Spinal cord (tissue), 10 donors: ENCODE measurements at places on chromosomes 3 and 15.

GRCh38 chr3:65508750-65509422 lies 529.8 kb downstream of the MAGI1 start:
- no peak for DNase-seq

DNA sequence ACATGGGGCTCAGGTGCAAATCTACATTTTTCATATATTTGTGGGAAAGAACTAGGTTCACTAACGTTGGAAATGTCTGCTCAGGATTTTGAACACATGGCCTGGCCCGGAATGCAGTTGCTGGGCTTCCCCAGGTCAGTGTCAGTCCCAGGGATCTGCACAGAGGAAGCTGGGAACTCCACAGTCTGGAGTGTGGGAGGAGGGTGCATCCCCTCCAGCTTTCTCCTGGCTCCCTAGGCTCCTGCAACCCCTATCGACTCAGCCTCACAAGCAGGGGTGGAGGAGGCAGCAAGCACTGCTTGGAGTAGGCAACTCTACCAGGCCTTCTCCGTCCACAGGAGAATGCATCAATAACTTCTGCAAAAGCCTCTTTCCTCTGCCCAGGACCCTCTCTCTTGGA lies 30.1 kb upstream of the HCN4 start:
- DNase-seq: no peak

- no peak for DNase-seq
Measured at GRCh38 chr15:51053571-51053970, 41.1 kb downstream of the TNFAIP8L3 start.

- no peak for DNase-seq
Measured at GRCh38 chr3:74027121-74027520, 402.4 kb upstream of the PDZRN3 start.

- no peak for DNase-seq
Measured at GRCh38 chr3:181699171-181699903, 12.4 kb upstream of the SOX2 start.

DNA sequence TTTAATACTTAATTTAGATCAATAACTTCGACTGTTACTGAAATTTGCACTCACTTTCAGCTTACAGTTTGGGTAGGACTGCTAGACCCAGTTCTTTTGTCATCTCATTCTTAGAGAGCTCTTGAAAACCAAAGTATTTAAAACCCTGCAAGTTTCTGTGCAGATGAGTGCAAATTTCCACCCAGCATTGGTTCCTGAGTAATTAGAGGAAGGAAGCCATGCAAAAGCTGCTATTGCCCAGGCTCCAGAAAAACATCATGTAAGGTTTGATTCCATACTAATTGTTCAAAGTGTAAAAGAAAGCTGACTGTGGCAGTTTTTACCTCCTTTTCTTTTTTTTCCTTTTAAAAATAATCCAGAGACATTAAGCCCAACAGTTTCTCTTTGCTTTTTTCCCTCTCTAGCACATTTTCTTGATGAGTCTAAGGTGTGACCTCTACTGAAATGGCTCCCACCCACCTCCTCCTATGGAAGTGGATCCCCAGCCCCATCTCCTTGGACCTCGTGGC lies 30.3 kb downstream of the ABHD2 start:
- no peak for DNase-seq

GRCh38 chr3:24763393-24763792 lies 268.7 kb upstream of the THRB start:
- no peak for DNase-seq

- DNase-seq: no peak
Measured at GRCh38 chr3:129553171-129553570, 10.2 kb downstream of the H1-8 start.

DNA sequence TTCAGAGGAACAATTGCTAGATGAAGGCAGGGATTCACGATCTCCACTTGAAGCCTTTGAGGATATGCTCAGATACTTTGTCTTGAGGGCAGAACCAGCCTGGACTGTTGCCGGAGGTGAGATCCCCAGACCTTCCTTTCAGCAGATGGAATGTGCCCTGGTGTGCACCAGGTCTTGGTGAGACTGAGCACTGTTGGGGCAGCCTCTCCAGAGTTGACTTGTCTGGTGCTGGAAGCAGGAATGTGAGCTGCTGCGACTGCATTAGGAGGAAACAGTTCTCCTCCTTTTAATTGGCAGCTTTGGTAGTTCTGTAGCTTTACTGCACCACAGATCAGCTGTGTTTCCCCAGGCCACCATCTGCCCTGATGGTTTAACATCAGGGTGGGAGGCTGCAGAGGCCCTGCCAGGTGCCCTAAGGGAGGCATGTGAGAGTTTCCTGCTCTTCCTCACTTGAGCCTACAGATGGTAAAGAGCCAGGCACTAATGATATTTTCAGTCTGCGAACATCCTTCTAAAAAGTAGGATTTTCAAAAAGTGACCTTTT lies 58.5 kb downstream of the CTDSPL start:
- no peak for DNase-seq

GRCh38 chr3:48088056-48088748 lies 72.0 kb upstream of the MAP4 start:
- DNase-seq: no peak

DNA sequence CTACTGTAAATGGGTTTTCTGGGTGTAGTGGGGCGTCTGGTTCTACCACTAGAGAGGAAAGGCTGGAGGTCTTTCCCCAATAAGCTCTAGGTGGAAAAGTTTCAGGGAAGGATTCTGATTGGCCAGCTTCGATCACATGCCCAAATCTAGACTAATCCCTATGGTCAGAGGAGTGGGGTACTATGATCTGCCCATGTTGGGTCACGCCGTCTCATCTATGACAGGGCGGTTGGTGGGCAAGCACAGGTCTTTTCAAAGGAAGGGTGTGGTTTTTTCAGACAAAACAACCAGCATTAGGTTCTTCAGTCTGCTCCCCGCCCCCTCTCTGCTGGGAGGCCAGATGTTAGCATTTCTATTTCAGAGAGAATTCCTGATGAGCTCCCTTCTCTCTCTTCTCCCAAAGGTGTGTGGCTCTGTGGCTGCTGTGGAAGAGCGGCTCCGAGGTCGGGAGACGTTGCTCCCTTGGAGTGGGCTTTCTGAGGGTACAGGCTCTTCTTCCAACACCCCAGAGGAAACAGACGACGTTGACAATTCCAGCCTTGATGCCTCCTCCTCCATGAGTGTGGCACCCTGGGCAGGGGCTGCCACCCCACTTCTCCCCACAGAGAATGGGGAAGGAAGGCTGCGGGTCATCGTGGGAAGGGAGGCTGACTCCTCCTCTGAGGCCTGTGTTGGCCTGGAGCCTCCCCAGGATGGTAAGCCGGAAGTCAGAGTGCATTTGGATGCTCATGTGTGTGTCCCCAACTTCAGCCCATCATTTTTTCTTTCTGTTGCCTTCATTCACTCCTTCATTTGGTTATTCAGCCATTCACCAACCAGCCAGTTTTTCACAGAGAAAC lies 9.7 kb upstream of the TATDN2 start:
- no peak for DNase-seq

- no peak for DNase-seq
Measured at GRCh38 chr15:29917600-29918597, 95.6 kb upstream of the TJP1 start.

DNA sequence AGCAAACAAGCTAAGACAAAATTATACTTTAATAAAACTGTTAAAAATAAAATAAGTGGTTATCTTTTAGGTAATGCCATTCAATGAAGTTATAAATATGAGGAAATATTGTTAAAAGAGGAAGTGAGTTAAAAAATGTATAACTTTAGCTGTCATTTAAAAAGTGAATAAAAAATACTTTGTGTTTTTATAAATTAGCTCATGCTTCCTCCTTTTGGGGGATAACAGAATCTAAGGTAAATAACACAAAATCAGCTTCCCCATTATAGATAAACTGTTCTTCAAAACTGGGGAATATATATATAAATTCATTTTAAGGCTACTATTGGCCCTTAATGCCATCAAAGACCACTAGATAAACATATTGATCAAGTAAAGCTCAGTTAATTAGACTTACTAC lies 113.7 kb upstream of the AADACL2 start:
- DNase-seq: no peak

DNA sequence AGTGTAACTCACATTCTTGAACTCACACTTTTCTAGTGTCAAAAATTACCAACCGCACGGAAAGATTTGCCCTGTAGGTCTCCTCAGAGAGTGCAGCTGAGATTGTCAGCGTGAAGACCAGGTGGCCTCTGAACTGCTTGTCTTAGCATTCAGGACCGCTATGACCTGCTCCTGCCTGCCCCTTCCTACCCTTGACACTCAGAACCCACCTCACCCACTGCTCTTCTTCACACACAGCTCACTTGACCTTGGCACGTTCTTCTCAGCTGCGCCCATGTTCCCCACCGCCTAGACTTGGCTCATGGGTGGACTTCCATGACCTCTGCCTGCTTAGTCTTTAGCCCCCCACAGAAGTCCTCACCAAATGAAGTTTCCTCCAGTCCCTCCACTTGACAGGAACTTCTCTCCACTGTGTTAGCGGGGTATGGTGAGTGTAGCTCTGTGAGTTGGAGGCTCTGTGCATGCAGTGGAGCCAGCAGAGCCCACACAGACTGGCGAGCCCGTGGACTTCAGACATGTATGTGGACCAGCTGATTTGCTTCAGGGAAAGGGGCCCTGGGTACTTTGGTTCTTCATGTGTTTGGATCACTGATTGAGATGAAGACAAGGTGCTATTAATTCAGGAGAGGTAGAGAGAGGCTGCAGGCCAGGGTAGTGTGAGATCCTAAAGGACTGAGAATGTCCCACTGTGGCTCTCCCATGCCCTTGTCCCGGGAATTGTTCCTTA lies 221.3 kb downstream of the OPA1 start:
- no peak for DNase-seq

GRCh38 chr3:179244878-179245277 lies 6.0 kb downstream of the KCNMB3 start:
- no peak for DNase-seq

DNA sequence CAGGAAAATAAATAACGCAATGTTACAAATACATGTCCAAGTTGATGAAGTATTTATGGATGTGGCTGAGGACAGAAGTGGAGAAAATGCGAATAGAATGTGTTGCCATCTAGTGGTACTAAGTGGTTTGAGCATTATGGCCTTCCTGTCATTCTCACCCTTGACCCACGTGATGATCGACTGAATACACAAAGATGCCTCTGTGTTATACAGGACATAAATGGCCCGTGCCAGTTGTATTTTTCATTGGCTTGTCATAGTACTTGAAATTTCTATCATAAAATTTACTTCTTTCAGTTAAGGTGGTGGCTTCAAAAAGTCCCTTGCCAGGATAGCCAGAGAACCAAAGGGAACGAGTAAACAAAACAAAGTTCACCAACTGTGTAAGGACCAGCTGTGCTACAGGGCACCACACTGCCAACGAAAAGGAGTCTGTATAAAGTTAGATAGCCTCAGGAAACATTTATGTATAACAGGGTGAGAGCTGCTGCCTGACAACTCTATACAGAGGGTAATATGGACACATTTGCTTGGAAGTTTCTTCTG lies 103.7 kb downstream of the MYH15 start:
- DNase-seq: no peak

- no peak for DNase-seq
Measured at GRCh38 chr3:183845608-183846288, 20.4 kb upstream of the MAP6D1 start.

DNA sequence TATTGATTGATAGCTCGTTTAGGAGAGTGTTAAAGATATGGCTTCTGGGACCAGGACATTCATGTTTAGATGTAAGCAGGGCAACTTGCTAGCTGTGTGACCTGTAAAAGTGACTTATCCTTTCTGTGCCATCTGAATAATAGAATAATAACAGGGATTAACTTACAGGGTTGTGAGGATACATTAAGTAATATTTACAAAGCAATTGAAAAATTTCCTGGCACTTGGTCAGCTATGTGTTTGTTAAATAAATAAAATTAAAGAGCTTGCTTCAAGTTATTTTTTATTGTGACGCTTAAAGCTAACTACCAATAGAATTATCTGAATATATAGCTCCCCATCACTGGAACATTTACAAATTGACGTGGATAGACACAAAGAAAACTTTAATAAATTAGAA lies 287.9 kb upstream of the CDIN1 start:
- DNase-seq: no peak

- DNase-seq: no peak
Measured at GRCh38 chr15:73748730-73749129, 4.4 kb downstream of the INSYN1 start.

GRCh38 chr15:52180196-52180835 lies 10.9 kb downstream of the GNB5 start:
- DNase-seq: peak; percentile 2

- no peak for DNase-seq
Measured at GRCh38 chr3:179179979-179180759, 32.0 kb downstream of the PIK3CA start.

GRCh38 chr15:68399096-68400065 lies 32.6 kb downstream of the ITGA11 start:
- no peak for DNase-seq

- no peak for DNase-seq
Measured at GRCh38 chr15:100049483-100049882, 292.3 kb downstream of the ADAMTS17 start.

DNA sequence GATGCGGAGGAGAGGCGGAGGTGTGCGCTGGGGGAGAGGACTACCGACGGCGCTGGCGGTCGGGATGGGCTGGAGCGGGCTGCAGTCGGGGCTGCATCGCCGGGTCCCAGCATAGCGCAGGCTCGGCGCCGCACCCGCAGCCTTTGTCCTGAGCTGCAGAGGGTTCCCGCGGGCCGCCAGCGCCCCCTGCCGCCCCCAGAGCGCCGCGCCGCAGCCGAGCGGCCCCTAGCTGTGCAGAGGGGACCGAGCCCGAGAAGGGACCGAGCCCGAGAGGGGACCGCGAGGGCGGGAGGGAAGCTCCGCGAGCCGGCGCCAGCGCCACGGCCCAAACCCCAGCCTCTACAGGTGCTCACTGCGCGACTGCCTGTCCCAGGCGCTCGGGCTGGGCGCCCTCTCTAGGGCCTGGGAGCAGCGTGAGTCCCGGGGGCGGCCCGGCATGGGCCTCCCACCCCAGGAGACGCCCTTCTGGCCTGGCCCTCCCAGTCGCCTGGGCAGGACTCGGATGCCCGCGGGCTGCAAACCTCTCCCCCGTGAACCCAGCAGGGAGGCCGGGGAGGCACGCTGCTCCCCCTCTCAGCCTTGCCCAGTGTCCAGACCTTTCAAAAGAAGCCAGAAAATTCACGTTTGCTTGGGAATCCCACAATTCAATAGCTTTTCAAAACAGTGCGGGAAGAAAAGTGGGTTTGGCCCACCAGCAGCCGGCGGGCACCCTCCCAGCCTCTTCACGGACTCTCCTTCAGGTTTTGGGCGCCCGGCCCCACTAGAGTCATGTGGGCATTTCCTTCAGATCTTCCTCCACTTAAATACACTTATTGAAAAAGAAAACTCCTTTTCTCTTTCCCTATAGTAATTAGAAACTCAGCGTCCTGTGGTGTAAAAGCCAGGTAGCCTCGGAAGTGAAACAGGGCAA lies 134.7 kb downstream of the TPRA1 start:
- DNase-seq: no peak

- no peak for DNase-seq
Measured at GRCh38 chr15:56913241-56913640, 5.2 kb upstream of the TCF12 start.

- DNase-seq: no peak
Measured at GRCh38 chr3:184441202-184441900, 61.5 kb downstream of the CHRD start.

DNA sequence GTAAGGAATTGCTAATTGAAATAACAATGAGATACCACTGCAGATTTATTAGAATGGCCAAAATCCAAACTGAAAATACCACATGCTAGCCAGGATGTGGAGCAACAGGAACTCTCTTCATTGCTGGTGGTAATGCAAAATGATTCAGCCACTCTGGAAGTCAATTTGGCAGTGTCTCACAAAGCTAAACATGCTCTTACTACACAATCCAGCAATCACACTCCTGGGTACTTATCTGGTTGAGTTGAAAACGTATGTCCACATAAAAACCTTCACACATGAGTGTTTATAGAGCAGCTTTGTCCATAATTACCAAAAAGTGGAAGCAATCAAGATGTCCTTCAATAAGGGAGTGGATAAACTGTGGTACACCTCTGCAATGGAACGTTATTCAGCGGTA lies 113.3 kb downstream of the SMAD6 start:
- DNase-seq: no peak
